ENCODE measurements at places on chromosomes 2 and 18. TPM values are rescaled to one million over a fixed set of nuclear protein-coding genes. Genes with fewer than 3 reads are reported as not detected.
A peak's percentile ranks its signal among the peaks of the same experiment; 100 is the strongest.

KIF1A gene
- total RNA-seq = 1.0 TPM

FMNL2 gene
- 32.4 TPM for total RNA-seq

PPP1R1C gene
- total RNA-seq = 0.27 TPM

DNA sequence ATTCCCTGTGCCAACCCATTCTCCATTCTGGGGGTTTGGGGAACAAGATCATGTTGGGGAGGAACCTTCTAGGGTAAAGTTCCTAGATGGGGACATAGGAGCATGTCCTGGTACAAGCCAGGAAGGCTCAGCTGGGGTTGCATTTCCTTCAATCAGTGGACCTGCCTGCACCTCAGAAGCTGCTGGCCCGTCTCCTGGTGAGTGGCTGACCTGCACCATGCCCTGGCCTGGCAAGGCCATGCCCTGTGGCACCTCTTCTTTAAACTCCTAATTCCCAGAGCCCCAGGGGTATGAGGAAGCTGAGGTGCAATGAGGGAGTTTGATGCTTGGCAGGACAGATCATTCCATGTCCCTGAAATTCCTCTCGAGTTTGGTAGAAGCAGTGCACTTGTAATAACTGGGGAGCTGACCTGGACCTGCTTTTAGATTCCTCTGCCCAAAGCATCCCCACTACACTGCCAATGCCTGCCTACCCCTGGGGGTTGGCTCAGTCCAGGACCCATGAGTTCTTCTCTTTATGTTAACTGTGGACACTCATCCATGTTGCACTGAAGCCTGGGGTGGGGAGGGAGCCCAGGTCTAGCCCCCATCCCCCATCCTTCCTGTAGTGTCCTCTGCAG, 25.3 kb downstream of the MROH2A start:
- no peak overlapping the region for H3K4me3 ChIP-seq
- H3K36me3 ChIP-seq = no peaks in the 10 kb centered on the region
- no peak overlapping the region for H3K27ac ChIP-seq
- DNase-seq = peak; percentile 35
- H3K4me1 ChIP-seq = no peaks in the 10 kb centered on the region

- H3K27ac ChIP-seq = no peak overlapping the region
- H3K27me3 ChIP-seq = no peaks in the 10 kb centered on the region
- no peaks in the 10 kb centered on the region for H3K4me1 ChIP-seq
Measured at GRCh38 chr2:45299361-45299760, 290.1 kb upstream of the SIX2 start.

DNA sequence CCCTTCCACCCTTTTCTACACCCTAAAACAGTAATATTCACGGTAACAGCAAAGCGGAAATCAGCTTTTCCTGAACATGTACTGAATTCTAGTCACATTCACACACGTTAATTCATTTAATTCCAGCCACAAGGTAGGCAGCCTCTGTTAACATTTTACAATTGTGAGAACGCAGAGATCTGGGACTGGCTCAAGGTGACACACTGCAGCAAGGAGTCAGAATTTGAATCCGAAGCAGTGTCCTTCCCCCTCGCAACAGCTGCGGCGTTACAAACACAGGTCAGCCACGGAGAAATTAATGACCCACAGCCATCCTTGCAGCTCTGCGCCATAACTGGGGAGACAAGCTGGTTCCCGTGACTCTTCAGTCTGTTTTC, 818 bp upstream of the SLC20A1 start:
- no peaks in the 10 kb centered on the region for H3K27me3 ChIP-seq
- H3K27ac ChIP-seq = peak overlapping the region; percentile 97
- H3K4me3 ChIP-seq = peak overlapping the region; percentile 90
- no peaks in the 10 kb centered on the region for H3K36me3 ChIP-seq
- H3K4me1 ChIP-seq = peaks cover 61% of the 10 kb centered on the region
- no peak for DNase-seq

DHRS9 gene
- total RNA-seq = 6.8 TPM

GRCh38 chr18:26813043-26813442, 52.5 kb downstream of the AQP4 start:
- no peaks in the 10 kb centered on the region for H3K4me1 ChIP-seq
- H3K27me3 ChIP-seq = no peaks in the 10 kb centered on the region
- no peak for DNase-seq
- H3K36me3 ChIP-seq = no peaks in the 10 kb centered on the region
- H3K4me3 ChIP-seq = no peak overlapping the region

DNA sequence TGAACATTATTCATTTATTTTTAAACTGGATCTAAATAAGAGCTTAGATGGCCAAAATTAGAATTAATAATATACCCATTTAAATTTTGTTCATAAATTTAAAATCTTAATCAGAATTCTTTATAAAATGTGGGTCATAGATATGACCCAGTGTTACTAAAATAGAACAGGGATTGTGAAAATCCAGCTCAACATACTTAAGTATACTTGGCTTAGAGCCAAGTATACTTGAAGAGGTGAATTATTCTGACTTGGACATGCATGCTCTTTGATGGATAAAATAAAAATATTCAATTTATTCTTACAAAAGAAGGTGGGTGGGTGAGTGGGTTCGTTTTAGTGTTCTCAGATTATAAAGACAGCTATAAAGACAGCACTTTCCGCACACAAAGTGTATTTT, 70.7 kb downstream of the SPOPL start:
- no peaks in the 10 kb centered on the region for H3K4me1 ChIP-seq
- peaks cover 12% of the 10 kb centered on the region for H3K36me3 ChIP-seq
- DNase-seq = no peak
- no peak overlapping the region for H3K4me3 ChIP-seq
- no peaks in the 10 kb centered on the region for H3K27me3 ChIP-seq
- no peak overlapping the region for H3K27ac ChIP-seq

DNA sequence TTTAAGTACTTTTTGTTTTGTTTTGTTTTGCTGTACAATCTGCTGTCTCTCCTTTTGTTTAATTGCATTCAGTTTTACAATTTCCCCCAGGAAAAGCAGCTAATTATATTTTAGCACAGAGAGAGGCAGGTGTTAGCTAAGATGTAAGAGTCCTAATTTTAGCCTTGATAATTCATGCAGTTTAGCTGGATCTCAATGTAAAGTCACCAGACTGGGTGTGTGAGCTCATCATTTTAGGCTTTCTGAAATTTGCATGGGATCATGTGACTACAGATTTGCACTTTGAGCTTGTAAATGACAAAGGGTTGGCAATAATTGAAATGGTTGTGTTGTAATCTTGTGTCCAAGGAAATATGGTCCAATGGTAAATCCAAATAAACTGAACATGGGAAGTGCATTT, 68.5 kb downstream of the ETAA1 start:
- H3K27ac ChIP-seq = no peak overlapping the region
- DNase-seq = no peak
- H3K4me1 ChIP-seq = no peaks in the 10 kb centered on the region
- H3K27me3 ChIP-seq = no peaks in the 10 kb centered on the region

DSC1 gene
- total RNA-seq = 0.27 TPM

GRCh38 chr2:72935611-72935957, 18.3 kb downstream of the EMX1 start:
- peak; percentile 57 for DNase-seq
- H3K36me3 ChIP-seq = peaks cover 9% of the 10 kb centered on the region
- H3K27ac ChIP-seq = no peak overlapping the region
- no peak overlapping the region for H3K4me3 ChIP-seq

DNA sequence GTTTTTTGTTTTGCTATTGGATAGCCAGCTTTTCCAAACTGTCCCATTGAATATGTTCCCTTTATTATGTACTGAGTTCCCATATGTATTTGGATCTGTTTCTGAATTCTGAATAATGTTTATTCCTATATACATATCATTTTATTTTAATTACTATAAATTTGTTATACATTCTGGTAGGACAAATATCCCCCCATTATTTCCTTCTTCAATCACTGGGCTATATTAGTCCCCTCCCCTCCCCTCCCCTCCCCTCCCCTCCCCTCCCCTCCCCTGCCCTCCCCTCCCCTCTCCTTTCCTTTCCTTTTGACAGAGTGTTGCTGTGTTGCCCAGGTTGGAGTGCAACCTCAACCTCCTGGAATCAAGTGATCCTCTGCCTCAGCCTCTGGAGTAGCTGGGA, 26.3 kb downstream of the RAB3GAP1 start:
- no peak for DNase-seq
- no peaks in the 10 kb centered on the region for H3K36me3 ChIP-seq
- H3K27me3 ChIP-seq = no peaks in the 10 kb centered on the region
- H3K4me3 ChIP-seq = no peak overlapping the region
- no peaks in the 10 kb centered on the region for H3K4me1 ChIP-seq
